Spleen (tissue), 13 donors: ENCODE measurements at places on chromosomes 3 and 15. TPM values are rescaled to one million over a fixed set of nuclear protein-coding genes. Genes with fewer than 3 reads are reported as not detected.

Gene PLOD2
- 4.7 TPM for polyA plus RNA-seq

Gene RFTN1
- polyA plus RNA-seq: 38.0 TPM

Gene PARP6
- polyA plus RNA-seq: 67.9 TPM

Gene PLSCR2
- polyA plus RNA-seq: not detected

Gene GPR87
- not detected for polyA plus RNA-seq

Gene ATP13A5
- polyA plus RNA-seq: 0.13 TPM

Gene INAFM2
- polyA plus RNA-seq: 7.4 TPM

Gene TM4SF4
- 0.11 TPM for polyA plus RNA-seq

Gene MB21D2
- 0.67 TPM for polyA plus RNA-seq
